ENCODE measurements at places on chromosomes 7 and 10. TPM values are rescaled to one million over a fixed set of nuclear protein-coding genes. Genes with fewer than 3 reads are reported as not detected.

GRCh38 chr7:2993868-2994267, 49.8 kb downstream of the CARD11 start:
- DNase-seq: no peak

DNA sequence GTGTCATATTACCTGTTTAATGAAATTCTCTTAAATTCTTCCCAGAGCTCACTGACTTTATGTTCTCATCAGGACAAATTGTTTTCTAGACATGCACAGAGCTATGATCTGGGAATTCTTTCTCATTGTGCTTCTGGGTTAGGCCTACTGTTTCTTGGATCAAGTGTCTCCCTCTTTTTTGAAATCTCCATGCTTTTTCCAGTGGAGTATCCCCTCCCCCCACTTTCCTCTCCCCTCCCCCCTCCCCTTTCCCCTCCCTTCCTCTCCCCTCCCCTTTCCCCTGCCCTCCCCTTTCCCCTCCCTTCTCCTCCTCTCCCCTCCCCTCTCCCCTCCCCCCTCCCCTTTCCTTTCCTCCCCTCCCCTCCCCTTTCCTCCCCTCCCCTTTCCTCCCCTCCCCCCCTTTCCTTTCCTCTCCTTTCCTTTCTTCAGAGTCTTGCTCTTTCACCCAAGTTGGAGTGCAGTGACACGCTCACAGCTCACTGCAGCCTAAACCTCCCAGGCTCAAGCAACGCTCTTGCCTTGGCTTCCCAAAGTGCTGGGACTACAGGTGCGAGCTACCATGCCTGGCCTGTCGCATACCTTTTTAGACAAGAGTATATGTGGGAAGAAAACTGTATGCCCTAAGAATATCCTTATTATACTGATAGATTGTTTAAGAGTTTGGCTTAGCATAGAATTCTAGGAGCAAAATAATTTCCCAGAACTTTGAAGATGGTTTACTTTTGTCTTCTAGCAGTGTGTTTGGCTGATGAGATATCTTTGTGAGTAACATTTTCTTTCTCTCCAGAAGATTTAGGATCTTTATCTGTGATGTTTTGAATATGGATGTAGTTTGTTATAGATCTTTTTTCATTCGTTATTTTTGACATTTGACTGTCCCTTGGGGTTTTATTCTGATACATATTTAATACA, 2.5 kb downstream of the DYNC2I1 start:
- no peak for DNase-seq

Gene SGPL1
- 11.6 TPM for total RNA-seq

Gene ASZ1
- not detected for total RNA-seq
